ENCODE measurements at places on chromosomes 2 and 18.

GRCh38 chr2:235793163-235793752 lies 299.4 kb downstream of the AGAP1 start:
- peak; percentile 43 for DNase-seq

DNA sequence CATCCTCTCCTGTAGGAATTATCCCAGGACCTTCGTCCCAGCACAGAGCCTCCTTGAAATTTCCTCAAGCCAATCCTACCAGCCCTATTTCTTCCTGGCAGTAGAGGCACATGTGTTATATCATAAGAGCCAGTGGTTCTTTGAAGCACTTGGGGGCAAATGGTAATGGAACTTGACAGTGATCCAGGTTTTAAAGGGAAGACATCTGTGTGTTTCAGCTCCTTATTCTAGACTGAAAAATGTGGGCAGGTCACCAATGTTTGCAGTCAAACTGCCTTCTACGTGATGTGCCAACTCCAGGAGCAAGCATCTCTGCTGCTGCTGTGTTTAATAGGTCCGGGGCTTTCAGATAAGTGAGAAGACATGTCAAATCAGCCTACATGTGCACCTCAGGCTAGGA lies 157.1 kb downstream of the GALNT14 start:
- DNase-seq, result no peak

DNA sequence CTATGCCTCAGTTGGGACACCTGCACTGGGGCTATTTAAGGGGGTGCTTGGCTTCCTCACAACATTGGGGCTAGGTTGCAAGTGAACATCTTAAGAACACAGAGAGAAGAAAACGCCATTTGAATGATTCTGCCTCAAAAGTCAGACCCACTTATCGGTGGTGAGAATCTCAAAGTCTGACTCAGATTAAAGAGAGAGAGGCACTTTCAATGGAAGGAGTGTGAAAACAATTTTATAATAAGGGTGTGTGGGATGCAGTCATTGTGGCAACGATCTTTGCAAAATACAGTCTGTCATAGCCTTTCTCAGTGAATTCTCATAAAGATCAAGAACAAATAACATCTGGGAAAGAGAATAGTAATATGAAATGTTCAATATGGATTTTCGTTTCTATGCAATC lies 41.8 kb downstream of the CCDC102B start:
- no peak for DNase-seq

DNA sequence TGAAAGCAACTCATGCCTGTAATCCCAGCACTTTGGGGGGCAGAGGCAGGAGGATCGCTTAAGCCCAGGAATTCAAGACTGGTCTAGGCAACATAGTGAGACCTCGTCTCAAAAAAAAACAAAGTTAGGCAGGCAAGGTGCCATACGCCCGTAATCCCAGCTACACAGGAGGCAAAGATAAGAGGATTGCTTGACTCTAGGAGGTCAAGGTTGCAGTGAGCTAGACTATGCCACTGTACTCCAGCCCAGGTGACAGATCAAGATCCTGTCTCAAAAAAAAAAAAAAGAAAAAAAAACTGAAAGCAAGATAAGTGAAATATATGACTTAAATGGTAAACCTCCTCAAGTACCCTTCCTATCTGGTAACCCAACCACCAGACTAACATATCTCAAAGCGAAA lies 59.8 kb downstream of the USP34 start:
- no peak for DNase-seq
